ENCODE measurements at places on chromosomes 4 and X.

GRCh38 chr4:94548571-94548970, 96.8 kb downstream of the PDLIM5 start:
- peak; percentile 88 for DNase-seq

- DNase-seq, result no peak
Measured at GRCh38 chr4:123806056-123806455, 409.5 kb downstream of the SPRY1 start.

DNA sequence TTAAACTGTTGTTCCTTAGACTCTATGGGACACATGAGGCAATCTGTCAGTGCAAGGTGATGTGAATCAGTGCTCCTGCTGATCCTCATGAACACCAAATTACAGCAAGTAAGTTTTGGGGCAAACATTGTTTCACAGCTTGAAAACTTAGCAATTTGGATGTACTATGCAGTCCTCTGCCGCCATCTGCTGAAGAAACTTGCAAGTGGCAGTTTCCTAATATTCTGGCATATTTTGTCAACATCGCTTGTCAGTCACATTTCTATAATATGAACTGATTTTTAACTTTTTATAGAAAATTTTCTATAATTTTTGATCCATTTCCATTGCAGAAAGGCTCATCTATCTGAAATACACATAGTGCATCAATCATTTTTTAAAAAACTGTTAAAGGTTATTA, 56.3 kb downstream of the ZAR1 start:
- DNase-seq, result no peak

- no peak for DNase-seq
Measured at GRCh38 chr4:153521999-153522801, 56.0 kb downstream of the TMEM131L start.

- no peak for DNase-seq
Measured at GRCh38 chr4:11313157-11313943, 115.3 kb downstream of the HS3ST1 start.
